ENCODE measurements at places on chromosomes 2 and 18. TPM values are rescaled to one million over a fixed set of nuclear protein-coding genes. Genes with fewer than 3 reads are reported as not detected.

Gene RND3
- total RNA-seq: 45.3 TPM

Gene TM4SF20
- not detected for total RNA-seq

Gene TDRD15
- not detected for total RNA-seq

Gene SPATA3
- not detected for total RNA-seq

DNA sequence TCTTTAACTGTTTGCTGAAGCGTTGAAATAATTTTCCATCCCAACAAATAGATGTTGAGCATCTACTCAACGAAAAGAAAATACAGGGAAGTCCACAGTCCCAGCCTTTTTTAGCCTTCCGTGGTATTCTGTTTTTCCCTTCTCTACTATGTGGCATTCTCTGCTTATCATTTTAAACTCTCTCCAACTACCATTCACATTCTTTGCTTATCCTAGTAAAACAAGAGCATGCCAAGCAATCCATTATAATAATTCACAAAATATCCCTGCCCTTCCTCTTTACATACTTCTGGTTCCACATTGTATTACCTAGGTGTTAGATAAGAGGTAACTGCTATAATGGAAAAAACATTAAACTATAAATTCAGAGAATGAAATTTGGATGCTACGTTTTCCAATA lies 1.6 kb upstream of the SESTD1 start:
- no peak for DNase-seq

DNA sequence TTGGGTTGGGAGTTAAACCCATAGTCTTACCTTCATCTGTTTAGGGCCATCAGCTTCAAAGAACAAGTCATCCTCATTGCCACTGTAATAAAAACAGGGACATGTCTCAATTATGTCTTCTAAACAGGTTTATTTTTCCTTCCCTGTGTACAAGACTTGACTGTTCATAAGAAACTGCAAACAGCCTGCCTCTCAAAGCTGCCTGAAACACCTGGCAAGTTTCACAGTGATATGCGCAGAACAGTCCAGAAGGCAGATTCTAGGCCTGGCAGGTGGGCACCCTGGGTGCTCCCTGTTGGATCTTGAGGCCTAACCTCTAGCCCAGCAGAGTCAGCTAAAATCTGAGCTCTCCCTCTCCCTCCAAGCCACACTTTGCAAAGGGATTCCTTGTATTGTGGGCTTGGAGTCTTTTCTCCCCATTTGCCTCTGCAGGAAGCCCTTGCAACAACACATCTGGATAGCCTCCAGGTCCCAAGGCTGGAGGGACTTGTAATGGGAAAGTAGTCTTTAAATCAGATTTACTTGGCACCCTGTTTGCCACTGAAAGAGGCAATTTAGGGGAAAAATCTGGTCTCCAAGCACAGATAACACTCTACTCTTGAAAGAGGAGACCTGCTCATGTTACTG lies 930 bp downstream of the IL1B start:
- DNase-seq: no peak

DNA sequence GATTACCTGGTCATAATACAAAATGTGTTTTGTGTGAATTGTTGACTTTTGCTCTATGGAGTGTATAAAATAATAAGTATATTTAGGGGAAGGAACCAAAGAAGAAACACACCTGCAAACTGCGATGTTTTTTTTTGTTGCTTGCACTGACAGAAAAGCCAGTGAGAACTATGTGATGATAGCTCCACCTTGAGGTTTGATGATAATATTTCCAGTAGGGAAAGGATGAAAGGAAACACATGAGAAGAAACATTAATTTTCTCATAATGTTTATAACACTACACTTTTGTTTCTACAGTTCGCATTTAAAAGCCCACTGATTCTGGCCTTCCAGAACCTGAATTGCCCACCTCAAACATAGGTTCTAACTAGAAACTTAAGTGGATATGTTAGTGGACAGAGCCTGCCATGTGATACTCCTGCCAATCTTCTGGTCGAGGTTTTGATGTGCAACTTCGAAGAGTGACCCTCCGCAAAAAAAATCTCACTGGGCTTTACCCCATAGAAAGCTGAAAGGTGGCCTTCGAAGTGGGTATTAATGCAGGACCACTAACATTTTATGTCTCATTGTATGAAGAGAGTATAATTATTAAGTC lies 476.4 kb upstream of the SPHKAP start:
- peak; percentile 10 for DNase-seq

GRCh38 chr2:122955776-122956175 lies 1069.3 kb upstream of the CNTNAP5 start:
- DNase-seq: no peak

DNA sequence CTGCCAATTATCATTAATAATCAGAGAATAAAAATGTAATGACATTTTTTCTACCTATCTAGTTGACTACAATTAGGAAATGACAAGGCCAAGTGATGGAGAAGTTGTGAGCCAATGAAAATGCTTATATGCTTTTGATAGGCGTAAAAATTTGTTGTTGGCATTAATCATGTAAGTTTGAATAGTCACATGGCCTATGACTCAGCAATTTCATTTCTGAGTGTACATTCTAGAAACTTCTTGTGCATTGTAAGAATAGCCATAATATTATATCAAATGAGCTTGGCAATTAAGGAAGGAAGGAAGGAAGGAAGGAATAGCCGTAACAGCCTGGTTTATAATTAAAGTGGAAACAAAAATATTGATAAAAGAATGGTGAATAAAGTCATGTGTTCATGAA lies 179.9 kb downstream of the PTH2R start:
- no peak for DNase-seq

DNA sequence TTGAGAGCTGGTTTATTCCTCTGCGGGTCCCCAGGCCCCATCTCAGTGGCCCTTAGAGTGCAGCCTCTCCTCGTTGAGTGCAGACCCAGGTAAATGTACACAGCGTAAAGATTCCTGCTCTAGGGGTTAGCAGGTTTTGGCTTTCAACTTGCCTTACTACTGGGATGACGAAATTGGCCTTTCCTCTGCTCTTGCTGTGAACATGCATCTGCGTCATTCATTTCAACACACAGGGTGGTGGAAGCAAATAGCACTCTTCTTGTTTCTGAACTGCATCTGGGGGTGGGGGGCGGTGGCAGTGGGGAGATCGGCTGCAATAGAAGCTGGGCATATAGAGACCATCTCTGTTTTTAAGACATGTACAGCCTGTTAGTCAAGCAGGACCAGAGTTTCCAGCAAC lies 16.5 kb upstream of the SLC16A14 start:
- DNase-seq: no peak

DNA sequence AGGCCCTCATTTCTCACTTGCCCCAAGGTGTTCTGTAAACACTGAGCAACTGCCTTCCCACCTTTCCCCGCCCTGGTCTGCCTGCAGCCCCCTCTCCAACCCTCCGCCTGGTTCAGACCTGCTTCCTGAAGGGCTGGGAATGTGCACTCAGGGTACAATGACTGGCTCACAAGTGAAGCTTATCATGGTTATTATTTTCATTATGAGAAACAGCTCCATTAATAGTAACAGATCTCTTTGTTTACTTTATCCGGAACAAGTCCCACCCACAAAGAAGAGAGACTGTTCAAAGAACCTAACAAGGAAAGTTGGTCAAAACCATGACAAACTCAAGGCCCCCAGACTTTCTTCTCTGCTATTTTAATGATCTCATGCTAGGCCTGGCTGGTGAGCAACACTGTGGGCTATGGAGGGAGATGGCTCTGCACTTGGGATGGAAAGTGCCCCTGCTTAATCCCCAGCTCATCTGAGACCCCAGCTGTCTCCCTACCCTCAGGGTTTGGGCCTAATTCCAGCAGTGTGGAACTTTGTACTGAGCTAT lies 36.7 kb downstream of the ARHGAP25 start:
- DNase-seq: no peak

Data from Panc1 (cell line).